ENCODE measurements at places on chromosomes 7 and 10.

DNA sequence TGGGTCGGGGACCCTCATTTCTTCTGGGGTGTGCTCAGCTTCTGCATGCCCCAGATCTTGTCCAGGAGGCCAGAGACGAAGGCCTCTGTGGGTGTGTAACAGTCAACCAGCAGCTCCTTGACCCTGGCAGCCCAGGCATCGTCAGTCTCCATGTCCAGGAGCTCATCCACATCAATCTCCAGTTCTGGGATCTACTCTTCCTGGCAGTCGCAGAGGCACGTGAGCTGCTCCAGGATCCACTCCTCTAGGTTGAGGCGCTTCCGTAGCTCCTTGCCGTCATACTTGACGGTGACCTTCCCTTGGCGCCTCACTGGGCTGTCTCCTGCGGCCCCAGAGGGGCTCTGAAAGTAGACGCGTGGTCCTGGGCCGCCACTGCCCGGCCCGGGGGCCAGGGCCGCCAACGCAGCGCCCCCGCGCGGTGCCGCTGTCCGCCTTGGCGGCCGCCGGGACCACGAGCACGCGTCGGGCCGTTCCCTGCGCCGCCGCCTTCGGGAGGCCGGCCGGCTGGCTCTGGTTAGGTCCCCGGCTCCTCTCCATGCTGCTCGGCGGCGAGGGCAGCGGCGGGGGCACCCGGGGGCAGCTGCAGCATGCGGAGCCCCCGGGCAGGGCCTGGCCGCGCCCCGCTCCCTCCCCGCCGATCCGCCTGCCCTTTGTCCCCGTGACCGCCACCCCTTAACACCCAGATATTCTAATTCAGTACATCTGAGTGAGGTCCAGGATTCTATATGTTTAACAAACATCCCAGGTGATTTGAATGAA is 170.5 kb downstream of the SEPTIN7 start:
- DNase-seq, result no peak

- no peak for DNase-seq
Measured at GRCh38 chr7:133265821-133266220, 12.9 kb downstream of the EXOC4 start.

DNA sequence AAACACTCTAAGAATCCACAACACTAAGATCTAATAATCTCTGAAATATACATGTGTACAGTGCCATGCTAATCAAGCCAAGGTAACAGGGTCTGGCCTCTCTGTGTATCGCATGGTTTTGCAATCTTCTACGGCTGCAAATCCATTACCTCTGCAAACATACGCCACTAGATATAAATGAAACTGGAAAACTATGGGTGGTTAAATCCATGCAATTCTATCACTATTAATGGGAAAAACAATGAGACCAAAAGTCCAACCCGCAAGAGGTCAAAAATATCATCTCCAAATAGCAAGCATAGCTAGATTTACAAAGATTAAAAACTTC is 23.0 kb downstream of the SGCE start:
- no peak for DNase-seq

- no peak for DNase-seq
Measured at GRCh38 chr10:118210276-118210675, 131.8 kb downstream of the FAM204A start.

GRCh38 chr10:100419911-100420449 is 42.8 kb upstream of the WNT8B start:
- no peak for DNase-seq

- no peak for DNase-seq
Measured at GRCh38 chr7:106693677-106694353, 32.9 kb upstream of the CCDC71L start.

DNA sequence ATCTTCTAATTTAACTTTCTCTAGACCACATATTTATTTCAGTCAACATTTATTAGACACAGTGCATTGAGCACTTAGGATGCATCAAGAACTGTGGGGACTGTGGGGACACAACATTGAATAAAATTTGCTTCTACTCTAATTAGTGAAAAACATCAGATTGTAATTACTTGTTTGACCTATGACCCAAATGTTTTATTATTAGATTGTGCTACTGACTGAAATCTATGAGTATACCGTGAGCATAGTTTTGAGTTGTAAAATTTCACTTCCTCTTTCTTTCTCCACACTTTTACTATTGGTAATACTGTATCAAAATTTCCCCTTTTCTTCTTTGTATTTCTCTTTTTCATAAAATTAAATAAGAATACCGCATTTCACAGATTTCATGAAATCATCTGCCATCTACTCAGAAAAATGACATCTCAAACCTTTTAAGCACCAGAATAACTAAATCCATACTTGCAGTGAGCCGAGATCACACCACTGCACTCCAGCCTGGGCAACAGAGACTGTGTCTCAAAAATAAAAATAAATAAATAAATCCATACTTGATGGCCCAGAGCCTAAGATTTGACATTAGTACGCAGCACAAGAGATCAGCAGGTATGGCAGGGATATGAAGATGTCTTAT is 25.4 kb upstream of the INPP5F start:
- no peak for DNase-seq

DNA sequence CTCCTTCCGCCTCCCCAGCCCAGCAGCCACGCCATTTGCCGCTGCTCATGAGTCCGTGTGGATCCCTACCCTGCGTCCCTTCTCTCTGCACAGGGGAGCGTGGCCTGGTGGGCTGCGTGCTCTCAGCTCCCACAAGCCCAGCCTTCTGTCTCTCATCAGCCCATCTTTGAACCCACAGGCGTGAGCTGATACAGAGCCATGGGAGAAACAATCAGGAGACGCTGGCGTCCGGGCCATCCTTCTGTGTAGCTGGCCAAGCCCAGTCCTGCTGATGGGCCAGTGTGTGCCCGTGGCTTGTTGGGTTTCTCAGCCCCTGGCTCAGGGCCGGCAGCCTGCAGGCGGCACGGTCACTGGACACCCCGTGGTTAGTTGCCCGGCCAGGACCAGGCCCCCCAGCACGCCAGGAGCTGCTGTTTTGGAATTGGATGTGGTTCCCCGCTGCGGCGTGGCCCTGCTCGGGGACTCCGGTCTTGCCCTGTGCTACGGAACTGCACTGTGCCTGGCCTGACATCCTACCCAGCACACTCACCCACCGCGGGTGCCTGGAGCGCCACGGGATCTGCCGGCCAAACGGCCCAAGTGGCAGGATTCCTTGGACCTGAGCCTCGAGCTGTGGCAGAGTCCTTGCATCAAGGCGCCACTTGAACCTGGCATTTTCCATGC is 88.9 kb downstream of the ELFN1 start:
- no peak for DNase-seq

DNA sequence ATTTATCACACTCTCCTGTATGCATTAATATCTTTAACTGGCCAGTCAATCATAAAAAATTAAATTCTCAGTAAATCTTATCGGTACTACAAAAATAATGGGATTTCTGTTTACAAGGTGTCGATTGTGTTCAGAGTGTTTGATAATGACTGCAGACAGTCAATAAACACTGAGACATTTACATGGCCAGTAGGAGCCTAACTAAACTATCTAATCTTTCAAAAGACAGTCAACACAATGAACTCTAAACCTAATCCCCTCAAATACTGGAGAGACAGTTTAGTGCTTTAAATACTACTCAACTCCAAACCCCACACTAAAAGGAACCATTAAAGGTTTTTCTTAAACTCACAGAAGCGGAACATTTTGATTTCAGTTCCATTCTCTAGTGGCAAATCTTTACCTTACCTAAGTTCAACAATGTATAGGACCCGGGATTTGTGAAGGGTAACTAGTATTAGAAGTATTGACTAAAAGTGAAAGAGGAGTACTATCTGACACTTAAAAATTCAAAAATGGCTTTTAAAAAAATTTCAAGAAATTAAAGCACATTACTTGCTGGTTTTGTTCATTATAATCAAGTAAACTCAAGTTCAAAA is 37.3 kb upstream of the EXOC6 start:
- no peak for DNase-seq

DNA sequence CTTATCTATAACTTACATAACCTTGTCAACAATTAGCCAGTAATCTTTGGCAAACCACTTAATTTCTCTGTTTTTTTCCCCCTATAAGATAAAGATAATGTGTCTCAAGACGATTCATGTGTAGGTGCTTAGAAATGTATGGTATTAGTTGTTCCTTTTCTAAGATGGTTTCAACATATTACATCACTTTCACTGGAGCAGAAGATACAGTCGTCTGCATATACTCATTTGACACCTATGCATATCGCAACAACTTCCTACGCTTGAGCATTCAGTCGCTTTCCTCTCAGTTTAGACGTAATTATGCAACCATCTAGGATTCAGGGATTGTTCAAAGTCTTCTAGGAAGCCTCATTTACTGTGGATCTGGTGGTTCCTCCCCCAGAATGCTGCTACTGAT is 396.7 kb downstream of the PHTF2 start:
- DNase-seq, result no peak

DNA sequence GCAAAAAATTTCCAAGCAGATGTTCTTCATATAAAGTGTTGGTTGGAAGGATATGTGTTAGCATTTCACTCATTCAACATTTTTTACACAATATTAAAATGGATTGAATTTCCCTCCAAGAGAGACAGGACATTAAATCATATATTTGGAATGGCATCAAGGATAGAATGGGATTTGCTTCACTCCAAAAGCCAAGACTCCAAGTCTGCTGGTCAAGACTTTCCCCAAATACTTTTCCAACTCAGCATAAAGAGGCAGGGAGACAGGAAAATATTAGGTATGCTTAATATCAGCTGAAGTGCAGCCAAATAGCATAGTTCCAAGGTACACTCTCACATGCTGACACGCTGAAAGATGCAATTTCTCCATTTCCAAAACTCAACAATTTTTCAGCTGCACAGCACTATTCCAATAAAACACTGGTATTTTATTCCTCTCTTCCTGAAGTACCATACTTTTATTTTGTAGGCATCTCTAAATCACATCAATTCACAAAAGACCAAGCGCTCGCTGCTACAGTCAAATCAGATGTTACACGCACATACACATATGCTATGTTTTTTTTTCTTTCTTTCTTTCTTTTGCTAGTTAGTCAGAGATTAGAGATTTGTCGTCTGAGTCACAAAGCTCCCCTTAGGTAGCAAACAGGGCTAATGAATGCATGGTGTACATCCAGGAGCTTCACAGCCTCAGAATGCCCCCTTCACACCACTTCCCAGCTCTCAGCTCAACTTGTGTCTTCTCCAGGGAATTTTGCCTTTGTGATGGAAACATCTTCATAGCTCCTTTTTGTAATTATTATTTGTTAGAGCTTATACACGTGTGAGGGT is 1033.8 kb upstream of the AUTS2 start:
- no peak for DNase-seq

DNA sequence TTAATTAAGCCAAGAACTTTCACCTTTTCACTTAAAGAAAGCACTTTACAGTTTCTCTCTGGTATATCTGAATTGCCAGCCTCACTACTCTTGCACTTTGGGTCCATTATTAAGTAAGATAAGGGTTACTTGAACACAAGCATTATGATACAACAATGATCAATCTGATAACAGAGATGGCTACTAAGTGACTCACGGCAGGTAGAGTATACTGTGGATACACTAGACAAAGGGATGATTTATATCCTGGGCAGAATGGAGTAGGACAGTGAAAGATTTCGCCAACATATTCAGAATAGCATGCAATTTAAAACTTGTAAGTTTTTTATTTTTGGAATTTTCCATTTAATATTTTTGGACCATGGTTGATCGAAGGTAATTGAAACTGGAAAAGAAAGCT is 34.3 kb upstream of the ITGB8 start:
- no peak for DNase-seq

DNA sequence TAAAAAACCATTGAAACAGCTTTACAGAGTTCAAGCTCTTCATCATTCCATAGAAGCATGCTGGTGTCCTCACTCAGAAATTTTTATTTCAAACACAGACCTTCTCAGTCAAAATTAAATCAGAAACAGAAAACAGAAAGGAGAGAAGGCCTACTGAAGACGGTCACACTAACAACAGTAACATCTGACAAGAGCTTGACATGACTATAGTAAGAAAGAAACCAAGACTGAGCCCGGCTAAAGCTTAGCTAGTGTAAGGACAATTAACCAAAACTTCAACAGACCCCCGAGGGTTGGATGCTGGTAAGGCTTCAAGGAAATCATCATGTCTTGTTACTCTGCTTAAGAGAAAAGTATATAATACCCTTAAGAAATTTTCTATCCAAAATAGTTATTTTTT is 38.6 kb downstream of the MTPN start:
- DNase-seq, result no peak

DNA sequence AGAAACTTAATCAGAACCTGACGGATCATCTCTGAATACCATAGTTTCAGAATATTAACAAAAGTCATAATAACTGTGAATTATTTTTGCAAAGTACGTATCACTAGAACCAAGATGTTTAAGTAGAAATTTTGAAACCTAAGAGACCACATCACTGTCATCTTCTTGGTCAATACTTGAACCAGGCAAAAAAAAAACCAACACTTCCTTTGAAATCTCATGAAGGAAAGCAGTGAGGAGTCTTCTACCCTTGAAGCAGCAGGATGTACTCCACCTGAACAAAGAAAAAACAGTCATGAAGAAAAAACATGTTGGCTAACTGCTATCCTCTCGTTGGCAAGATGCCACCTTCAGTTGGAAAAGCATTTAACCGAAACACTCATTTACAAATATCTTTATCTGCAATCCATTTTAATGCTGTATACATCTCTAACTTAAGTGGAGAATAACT is 82.4 kb downstream of the SRPK2 start:
- DNase-seq, result no peak

DNA sequence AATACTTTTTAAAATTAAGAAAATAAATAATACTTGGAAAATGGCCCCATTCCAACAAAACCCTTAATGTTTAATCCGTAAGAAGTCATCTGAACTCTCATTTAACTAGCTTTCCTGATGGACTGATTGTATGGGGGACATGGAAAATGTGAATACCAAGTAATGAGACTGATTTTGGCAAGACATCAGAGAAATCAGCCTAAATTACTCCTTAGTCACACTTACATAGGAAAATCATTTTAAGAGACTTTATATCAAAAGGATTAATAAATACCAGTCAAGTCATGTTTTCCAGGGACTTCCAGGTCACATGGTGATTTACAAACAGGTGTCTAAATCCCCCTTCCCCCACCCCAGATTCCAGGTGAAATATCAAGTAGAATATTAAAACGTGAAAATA is 58.2 kb downstream of the GRM8 start:
- DNase-seq, result no peak

GRCh38 chr10:61476529-61476928 is 23.3 kb upstream of the TMEM26 start:
- no peak for DNase-seq
